RWPE1 (cell line): ENCODE measurements at places on chromosomes 7 and 10.

DNA sequence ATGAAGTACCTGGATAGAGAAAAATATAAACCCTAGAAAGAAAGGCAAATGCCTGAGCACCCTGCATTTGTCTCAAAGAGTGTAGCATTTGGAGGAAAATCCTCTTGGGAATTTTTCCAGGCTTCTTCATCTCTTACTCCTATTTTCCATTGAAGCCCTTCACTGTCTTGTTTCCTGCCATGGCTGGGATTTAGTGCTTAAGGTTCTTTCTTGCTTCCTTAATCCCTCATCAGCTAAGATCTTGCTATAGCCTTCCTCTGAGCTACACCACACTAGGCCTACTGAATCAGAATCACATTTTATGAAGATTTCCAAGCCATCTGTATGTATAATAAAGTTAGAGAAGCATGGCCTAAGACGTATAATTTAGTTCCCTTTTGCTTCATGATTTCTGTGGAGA, 97.5 kb upstream of the PHYHIPL start:
- DNase-seq: no peak

- no peak for DNase-seq
Observed at GRCh38 chr7:972110-972509, 3.2 kb downstream of the COX19 start.

DNA sequence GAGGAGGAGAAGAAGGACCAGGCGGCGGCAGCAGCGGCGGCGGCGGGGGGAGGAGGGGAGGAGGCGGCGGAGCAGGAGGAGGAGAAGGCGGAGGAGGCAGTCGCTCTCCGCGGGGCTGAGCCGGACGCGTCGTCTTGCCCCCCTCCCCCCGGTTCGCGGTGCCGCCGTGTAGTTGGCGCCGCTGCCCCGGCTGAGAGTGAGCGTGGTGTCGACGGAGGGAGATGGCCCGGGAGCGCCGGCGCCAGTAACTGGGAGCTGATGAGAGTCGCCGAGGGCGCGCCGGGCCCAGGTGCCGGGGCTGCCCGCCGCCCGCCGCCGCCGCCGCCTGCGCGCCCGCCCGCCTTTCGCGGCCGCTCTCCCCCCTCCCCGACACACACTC, 257 bp downstream of the WAC start:
- DNase-seq: no peak

- no peak for DNase-seq
Observed at GRCh38 chr10:77626266-77626935, 11.2 kb downstream of the KCNMA1 start.

DNA sequence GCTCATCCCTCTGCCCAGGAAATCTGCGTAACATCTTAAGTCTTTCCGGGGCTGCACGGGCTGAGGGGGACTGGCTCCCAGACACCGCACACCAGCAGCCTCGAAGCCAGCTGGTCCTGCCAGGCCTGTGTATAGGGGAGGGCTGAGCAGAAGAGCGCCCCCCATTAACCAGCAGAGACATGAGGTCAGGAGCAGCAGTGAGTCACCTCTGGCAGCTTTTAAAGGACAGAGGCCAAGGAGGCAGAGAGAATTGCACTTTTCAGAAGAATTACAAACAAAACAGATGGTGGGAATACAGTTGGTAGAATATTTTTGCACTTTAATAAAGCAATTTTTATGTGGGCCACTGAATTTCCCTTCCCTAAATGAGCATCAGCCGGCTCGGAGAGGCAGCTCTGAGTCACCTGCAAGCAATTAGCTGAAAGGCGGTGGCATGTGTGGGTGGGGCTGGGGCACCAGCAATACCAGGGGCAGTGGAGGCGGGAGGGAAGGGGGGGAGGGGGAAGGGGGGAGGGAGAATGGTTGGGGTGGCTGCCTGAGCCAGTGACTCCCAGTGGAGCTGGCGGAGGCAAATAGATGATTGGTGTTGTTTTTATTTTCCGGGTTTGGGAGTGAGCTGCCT, 39.1 kb downstream of the GOLGA7B start:
- DNase-seq: peak; percentile 96

DNA sequence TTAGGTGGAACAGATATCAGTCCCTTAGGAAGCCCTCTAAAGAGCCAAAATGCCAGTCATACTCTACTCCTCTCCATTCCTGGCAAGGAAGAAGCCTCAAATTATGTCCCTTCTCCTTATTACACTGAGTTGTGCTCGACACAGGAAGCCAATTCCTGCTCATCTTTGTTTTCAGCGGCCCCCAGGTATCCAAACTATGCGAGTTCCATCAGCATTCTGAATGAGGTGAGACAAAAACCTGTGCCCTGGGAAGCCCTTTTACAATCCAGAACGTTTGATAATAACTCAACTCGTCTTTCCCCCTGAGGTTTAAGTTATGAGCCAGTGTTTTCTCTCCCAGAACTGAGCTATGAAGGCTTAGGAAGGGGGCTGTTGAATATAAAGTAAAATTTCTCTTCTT, 580.5 kb downstream of the NXPH1 start:
- no peak for DNase-seq

- DNase-seq: no peak
Observed at GRCh38 chr7:5139998-5140397, 50.0 kb upstream of the WIPI2 start.

DNA sequence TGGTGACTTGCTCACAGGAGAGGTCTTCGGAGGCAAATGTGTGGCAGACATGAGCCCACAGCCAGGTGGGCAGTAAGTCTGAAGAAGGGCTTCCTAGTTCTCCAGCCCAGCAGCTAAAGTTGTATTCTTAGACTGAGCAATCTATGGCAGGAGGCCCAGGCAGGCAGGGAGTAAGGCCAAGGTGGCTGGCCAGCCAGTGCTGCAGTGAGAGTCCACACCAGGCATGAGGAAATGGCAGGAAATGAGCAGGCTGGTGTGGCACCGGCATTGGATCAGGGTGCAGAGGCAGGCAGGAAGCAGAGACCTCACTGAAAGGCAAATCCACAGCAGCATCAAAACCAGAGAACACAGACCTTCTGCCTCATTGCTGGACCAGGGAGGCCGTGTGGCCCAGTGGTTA, 84.6 kb upstream of the PDE1C start:
- DNase-seq: no peak

DNA sequence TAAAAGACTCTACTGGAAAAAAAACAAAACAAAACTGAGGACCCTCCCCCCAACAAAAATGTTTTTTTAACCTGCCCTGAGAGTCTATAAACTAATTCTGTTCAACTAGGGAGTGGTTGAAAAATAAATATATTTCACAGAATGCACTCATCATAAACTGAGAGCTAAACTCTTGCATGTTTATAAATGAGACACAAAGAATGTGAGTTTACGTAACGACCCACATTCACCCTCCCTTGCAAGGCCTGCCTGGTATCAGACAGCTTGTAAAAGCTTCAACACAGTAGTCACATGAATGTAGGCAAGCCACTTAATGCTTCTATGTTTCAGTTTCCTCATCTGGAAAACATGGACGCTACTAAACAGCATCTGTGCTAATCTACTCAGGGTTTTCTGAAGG, 50.3 kb downstream of the JAZF1 start:
- DNase-seq: no peak

GRCh38 chr10:5343561-5343960, 21.2 kb upstream of the UCN3 start:
- DNase-seq: no peak

DNA sequence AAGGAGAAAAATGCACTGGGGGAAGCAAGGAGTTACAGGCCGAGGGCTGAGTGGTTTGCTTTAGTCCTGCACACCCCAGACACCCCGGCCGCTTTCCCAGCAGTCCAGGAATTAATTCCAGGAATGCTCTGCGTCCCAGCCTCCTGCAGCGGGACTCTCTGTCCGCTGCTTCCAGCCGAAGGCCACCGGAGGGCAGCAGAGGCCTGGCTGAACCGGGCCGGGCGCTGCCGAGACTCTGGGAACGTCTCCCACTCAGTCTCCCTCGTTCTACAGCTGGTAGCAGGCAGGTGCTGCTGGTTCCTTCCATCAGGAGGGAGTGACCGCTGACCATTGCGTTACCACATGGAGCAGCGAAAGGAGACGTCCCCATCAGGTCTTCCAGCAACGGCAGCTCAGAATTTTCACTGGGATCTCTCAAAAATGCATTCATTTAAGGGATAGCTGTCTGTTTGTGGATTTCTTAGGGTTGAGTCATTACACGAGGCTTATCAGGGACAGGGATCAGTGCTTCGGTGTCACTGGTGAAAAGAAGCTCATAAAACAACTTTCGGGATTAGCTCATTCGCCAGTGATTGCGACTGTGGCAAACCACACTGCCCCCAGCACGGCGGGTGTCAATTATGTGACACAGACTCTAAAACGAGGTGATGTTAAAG, 24.9 kb upstream of the PITRM1 start:
- peak; percentile 85 for DNase-seq

DNA sequence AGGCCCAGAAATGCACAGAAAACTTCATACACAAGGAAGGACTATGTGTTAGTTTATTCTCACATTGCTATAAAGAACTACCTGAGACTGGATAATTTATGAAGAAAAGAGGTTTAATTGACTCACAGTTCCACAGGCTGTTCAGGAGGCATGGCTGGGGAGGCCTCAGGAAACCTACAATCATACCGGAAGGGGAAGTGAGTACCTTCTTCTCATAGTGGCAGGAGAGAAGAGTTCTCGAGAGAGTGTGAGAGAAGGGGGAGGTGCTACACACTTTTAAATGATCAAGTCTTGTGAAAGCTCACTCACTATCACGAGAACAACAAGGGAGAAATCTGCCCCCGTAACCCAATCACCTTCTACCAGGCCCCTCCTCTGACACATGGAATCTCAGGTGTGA, 16.8 kb upstream of the RAMP3 start:
- DNase-seq: no peak

GRCh38 chr10:93363891-93364648, 118.1 kb downstream of the MYOF start:
- no peak for DNase-seq

- DNase-seq: no peak
Observed at GRCh38 chr10:86266446-86267242, 100.0 kb downstream of the GRID1 start.

- no peak for DNase-seq
Observed at GRCh38 chr7:157016352-157017041, 6.0 kb upstream of the MNX1 start.

- DNase-seq: no peak
Observed at GRCh38 chr10:97898429-97898828, 48.8 kb downstream of the GOLGA7B start.

DNA sequence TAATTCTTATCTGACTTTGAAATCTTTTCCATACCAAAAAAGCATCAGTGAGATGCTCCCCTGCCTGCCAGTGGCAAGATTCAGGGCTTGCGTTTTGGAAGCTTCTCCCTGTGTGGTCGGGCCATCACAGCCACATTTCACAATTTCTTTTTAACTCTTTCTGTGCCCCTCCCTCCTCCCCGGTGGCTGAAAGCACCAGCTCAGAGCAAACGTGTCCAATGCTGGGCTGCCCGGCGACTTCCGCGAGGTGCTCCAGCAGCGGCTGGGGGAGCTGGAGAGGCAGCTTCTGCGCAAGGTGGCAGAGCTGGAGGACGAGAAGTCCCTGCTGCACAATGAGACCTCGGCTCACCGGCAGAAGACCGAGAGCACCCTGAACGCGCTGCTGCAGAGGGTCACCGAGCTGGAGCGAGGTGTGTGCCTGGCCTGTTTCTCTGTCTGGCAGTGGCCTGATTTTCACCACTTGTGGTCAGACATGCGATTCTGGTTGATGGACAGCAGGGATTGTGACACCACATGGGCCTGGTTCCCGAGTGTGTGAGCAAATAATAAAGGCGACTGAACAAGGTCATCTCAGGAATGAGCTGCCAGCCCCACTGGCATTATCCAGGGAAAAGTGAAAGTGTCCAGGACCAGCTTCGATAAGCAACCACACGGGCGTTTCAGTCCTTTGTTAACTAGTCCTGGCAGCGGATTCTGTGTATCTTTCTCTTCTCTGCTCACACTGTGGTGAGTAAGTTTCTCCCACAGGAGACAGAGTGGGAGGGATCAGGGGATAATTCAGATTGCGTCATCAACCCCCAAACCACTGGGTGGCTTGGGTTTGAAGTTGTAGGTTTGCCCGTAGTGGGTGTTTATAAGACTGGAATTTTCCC, 2.6 kb downstream of the NPTX2 start:
- no peak for DNase-seq

DNA sequence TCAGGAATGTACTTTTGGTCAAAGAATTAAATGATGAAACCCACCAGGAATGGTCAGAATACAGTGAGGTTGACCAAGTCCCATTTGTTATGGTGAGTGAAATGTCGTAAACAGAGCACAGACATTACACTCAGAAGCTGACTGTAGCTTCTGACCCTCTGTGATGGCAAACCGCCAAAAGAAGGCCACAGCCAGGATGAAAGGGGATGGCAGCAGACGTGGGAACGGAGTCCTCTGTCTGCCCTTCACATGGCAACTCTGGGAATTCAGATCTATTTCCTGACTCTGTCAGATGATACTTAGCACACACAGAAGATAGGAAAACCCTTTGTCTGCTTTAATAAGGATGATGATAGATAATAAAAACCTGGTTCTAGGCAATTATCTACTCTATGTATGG, 757.1 kb downstream of the SORCS3 start:
- no peak for DNase-seq
